PC-9 (cell line): ENCODE measurements at places on chromosomes 13 and 19. TPM values are rescaled to one million over a fixed set of nuclear protein-coding genes. Genes with fewer than 3 reads are reported as not detected.

DNA sequence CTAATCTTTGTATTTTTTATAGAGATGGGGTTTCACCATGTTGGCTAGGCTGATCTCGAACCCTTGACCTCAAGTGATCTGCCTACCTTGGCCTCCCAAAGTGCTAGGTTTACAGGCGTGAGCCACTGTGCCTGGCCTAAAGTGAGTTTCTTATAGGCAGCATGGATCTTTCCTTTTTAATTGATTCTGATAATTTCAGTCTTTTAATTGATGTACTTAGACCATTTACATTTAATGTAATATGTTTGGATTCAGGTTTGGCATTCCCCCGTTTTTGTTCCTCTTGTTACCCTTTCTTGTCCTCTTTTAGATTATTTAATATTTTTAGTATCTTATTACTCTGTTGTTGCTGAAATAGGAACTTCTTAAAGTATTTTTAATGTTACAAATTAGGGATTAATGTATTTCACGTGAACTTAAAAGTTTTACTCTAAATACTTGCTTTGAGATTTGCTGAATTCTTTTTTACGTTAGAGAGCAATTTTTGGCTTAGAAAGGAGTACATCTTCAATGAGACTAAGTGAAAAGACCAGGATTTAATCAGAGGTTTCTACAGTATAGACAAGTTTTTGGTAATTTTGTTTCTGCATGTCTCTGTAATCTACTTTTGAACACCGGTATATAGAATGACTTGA is 50.3 kb downstream of the URI1 start:
- H3K4me3 ChIP-seq: no peak overlapping the region
- H3K27ac ChIP-seq: no peak overlapping the region
- H3K36me3 ChIP-seq: peaks cover 5% of the 10 kb centered on the region; the same call in 1 of the 2 replicates
- no peaks in the 10 kb centered on the region for H3K27me3 ChIP-seq
- DNase-seq: no peak
- H3K4me1 ChIP-seq: no peaks in the 10 kb centered on the region

DNA sequence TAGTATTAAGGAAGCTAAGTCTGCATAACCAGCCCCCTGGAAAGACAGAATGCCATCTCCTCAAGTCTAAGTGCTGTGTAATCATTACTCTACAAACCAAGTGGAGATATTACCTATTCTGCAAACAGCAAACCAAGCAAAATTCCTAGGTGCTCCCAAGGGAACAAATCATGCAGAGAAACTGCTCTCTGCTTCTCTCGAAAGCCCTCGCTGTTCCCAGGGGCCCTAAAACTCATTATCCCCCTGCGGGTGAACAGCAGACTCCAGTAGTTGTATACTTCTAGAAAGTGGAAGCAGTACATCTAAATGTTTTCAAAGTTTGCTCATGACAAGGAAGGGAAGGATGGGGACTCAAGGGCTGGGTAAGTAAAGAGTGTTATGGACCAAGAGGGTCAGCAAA is 3.2 kb downstream of the DLEU7 start:
- H3K36me3 ChIP-seq: no peaks in the 10 kb centered on the region
- DNase-seq: no peak
- H3K4me3 ChIP-seq: no peak overlapping the region
- H3K27me3 ChIP-seq: no peaks in the 10 kb centered on the region
- no peak overlapping the region for H3K27ac ChIP-seq
- H3K4me1 ChIP-seq: no peaks in the 10 kb centered on the region

GRCh38 chr19:55066107-55066709 is 3.3 kb upstream of the RDH13 start:
- H3K27ac ChIP-seq: no peak overlapping the region
- no peaks in the 10 kb centered on the region for H3K27me3 ChIP-seq
- H3K36me3 ChIP-seq: no peaks in the 10 kb centered on the region
- H3K4me3 ChIP-seq: no peak overlapping the region

The TSHZ3 gene
- not detected in 2 replicates for total RNA-seq

DNA sequence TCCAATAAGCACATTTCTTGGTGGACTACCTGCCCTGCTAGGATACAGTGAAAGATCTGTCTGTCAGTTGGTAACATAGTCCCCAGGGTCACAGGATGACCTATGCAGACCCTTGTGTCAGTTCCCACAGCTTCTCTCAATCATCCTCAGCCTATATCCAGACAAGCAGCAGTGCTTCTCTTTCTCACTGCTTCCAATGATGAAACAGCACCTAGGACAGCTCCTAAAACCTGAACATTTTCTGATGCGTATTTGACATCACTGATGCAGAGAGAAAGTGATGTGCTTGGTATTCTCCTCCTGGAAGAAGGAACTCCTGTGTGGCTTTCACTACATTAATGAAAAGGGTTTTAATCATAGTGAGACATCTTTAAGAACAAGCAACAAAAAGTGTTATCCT is 43.7 kb downstream of the ZNF557 start:
- no peak for DNase-seq
- no peaks in the 10 kb centered on the region for H3K36me3 ChIP-seq
- no peak overlapping the region for H3K4me3 ChIP-seq
